ENCODE measurements at places on chromosomes 3 and 15.

- peak; percentile 1 for DNase-seq
Measured at GRCh38 chr15:88704791-88705768, 66.3 kb downstream of the ISG20 start.

- DNase-seq = no peak
Measured at GRCh38 chr3:16770021-16770420, 114.7 kb upstream of the PLCL2 start.

DNA sequence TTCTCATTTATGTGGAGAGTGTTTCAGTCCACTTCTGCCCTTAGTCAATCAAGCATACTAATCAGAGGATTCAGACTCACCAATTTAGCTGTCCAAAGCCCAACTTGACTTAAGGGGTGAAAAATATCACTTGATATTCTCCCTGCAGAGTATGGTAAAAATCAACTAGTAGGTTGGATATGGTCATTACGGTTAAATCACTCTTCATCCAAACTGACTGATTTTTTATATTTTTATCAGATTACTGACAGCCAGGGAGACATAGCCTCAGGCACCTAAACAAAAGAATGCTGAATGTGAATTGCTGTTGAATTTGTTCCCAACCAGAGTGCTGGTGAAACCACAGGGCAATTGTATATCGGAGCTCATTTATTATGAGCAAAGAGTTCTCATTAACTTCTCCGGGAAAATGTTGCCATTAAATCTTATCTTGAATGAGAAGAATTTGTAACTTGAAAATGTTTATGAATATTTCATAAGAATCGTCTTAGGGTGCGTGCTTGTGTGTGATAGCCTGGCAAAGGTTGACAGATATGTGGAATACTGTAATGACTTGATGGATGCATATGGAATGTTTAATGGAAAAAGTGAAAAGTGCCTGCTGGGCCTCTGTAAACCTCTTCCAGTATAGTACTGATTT is 411.2 kb downstream of the NAALADL2 start:
- DNase-seq = no peak

- no peak for DNase-seq
Measured at GRCh38 chr3:12817343-12817710, 20.8 kb downstream of the CAND2 start.

DNA sequence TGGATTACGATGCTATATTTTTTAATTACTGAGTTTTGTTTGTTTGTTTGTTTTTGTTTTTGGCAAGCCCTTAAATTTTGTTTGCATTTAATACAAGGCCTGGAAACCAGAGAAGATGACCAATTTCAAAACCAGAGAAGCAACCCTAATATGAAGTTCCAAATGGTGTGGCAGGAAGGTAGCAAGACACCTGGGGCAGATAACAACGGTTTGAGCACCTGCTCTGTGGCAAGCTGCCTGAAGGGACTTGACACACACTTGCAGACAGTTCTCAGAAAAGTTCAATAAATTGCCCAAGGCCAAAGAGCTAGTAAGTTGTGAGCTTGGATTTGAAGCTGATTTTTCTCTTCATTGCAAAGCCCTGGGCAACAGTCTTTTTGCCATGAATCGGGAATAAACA is 151.2 kb upstream of the UBE2E1 start:
- DNase-seq = no peak

DNA sequence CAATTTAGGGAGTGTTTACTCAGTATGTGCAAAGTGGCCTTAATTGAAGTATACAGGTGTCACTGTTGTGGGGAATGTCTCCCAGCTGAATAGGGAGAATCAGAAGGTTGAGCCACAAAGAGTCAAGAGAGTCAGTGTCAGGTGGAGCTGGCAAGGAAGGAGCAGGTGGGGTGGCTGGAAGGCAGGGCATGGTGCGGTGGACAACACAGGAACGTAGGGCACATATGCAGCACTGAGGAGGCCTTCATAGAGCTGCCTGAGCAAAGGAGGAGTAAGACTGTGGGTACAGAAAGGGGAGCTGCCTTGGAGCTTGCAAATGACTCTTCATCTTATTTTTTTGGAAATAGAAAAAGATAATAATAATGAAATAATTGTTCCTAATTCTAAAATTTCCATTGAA is 20.0 kb downstream of the ARHGEF3 start:
- DNase-seq = no peak

DNA sequence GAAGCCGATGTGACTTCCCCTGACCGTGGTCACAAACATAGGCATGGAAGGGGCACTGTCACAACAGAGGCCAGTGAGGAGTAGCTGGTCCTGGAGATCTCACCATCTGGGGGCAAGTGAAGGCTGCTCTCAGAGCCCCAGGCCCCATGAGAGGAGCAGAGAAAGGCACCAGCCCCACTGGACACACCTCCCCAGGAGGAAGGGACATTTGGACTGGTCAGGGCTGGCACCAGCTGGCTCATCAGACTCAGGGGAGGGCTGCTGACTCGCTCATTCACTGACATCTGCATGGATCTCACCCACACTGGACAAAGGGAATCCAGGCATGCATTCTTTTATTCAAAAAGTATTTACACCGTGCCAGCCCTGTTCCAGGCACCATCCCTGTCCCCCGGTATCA is 26.8 kb downstream of the ESYT3 start:
- no peak for DNase-seq

DNA sequence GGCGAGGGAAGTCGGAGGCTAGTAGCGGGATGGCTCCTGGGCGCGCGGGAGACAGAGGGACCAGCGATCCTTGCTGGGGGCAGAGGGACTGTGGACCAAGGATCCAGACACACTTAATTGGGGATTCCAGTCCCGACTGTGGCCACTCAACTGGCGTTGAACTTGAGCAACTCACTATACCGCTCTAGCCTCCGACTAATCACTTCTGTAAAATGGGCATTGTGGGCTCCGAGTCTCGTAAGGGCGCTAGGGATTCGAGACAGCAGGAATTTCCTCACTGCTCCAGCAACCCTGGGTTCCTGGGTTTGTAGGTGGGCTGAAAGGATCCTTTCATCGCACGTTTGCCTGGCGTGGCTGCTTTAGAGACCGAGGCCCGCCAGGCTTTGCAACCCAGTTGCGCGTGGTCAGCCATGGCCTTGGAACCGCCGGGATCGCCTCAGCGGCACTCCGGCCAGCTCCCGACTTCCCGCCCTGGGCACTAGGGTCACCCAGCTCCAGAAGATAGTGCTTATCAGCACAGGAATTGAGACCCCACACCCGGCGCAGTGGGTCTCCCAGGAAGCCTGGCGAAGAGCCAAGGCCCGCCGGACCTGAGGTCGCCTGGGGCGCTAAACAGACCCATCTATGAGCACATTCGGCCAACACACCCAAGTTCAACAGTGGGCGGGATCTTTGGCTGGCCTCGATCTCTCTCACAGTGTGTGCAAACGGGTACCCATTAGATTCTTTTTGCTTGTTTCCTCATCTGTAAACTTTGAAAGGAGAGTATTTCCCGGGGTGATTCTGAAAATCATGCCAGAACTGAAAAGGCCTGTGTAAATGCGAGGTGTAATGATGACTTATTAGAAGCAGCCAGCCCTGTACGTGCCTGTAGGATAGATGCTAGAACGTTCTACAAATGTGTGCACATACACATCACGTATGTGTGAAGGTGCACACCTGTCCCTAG is 9.9 kb downstream of the FOXL2 start:
- DNase-seq = no peak

DNA sequence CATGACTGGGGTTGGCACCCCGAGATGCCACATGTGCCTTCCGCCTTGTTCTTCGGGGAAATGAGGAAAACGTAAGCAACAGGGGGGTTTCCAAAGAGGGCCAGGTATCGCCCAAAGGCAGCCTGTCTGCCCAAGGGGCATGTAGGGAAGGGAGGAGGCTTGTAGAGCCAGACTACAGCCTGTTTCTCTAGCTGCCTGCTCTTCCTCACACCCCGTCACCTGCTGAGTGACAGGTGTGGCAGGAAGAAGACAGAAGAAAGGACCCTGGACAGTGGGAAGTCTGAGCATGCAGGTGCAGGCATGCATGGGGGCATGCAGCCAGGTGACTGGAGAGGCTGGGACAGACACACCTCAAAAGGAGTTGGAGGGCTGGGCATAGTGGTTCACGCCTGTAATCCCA is 9.8 kb downstream of the PLA2G4E start:
- DNase-seq = no peak

DNA sequence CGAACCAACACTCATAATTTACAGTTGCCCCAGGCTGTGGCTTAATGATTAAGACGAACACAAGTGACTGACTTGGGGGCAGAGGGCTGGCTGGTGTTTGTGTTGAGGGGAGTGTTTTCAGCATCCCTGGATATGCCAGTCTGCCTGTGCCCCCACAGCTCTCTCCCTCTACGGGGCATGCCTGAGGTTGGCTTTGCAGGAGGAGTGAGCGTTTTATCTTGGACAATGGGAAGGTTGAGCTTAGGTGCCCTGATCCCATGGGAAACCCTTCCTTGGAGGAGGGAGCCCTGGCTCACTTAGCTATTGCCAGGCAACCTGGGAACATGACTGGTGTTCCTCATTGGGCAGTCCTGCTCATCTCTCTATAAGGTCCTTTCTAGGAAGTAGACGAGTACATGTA is 17.6 kb downstream of the FAM107A start:
- DNase-seq = no peak

DNA sequence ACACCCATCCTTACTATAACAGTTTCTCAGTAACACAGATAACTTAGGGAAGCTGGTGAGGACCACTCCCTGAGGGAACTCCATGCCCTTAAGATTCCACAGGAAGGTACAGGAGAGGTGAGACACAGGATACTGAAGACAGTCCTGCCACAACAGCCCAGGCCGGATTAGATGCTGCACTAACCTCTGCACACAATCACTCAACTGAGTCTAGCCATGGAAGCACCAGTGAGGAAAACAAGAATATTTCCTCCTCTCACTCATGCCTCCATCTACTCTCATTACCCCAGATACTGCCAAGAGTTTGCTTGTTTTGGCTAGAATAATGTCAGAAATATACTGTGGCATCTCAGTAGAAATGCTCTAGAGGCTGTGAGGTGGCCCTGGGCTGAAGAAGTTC is 3.7 kb downstream of the ANO10 start:
- no peak for DNase-seq

GRCh38 chr15:61157933-61158332 is 71.2 kb downstream of the RORA start:
- no peak for DNase-seq

GRCh38 chr3:5404718-5405117 is 217.2 kb downstream of the EDEM1 start:
- no peak for DNase-seq

GRCh38 chr3:150074697-150075416 is 104.2 kb upstream of the PFN2 start:
- no peak for DNase-seq

DNA sequence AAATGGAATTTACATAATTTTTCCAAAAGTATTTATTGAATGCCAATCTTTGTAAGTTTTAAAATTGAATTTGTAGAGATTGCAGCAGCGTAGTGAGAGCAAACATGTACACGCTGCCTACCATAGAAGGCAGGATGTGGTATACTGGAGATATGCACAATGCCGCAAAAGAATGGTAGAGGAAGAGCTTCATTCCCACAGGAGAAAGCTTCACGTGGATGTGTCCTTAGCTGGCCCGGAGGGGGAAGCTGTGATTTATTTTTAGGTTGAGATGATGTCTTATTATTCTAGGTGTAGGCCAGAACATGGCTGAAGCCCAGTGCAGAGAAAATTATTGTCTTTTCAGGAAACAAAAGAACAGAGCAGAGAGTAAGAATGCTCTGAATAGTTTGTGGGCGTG is 743.3 kb upstream of the BCHE start:
- no peak for DNase-seq

DNA sequence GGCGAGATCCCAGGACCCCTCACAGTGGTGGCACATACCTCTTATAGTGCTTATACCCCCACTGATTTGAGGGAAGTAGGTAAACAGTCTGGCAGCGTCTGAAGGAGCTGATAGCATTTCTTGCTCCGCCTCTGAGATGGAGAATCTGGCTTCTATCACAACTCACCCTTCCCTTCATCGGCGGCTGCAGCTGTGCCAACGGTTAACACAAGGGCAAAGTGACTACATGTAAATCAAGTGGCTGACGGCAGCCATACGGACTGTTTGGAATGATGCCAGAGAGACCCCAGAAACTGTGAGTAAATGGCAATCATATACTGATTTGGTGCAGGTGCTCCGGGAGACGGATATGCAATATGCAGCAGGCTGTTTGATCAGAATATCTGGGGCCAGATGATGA is 66.8 kb upstream of the UNC13C start:
- DNase-seq = no peak

DNA sequence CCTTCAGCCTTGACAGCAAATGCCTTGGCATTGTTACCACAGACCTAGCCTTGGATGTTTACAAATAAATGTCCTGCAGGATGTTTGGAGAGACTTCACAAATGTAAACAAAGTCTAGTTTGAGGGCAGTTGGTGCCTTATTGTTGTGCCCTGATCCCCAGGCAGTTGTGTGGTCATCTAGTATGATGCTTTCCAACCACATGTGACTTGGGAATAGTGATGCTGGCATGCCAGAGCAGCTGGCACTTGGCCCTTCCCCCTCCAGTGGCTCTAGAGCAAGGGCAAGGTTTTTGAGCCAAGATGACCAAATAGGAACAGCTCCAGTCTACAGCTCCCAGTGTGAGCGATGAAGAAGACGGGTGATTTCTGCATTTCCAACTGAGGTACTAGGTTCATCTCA is 258.2 kb downstream of the ADAMTS17 start:
- no peak for DNase-seq

GRCh38 chr3:111801693-111802092 is 57.4 kb upstream of the PHLDB2 start:
- no peak for DNase-seq

GRCh38 chr3:24521420-24522145 is 26.9 kb upstream of the THRB start:
- no peak for DNase-seq

- no peak for DNase-seq
Measured at GRCh38 chr3:185381320-185382058, 18.6 kb downstream of the MAP3K13 start.

DNA sequence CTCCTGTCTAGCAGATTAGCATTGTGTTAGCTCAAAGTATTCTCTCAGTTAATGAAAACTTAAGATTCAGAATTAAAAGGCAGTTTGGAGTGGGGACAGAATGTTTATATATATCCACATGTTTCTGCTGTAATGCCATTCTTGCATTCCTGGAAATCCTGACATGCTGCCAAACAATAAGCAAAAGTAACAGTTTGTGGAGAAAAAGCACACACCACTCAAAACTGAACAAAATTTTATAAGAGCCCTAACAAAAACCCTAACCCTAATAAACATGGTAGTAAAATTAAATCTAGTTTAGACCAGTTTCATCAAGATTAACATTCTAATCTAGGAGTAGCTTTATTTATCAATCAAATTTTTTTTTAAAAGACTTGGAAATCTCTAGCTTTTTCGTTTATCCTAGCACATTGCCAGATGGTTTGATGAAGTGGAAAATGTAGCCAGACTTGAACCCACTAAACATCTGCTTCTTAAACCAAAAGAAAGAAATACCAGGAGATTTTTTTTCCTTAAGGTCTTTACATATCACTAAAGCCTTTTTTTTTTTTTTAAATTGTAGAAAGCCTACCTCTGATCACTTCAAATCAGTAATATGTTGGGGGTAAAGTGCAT is 3.7 kb downstream of the TCAIM start:
- no peak for DNase-seq

GRCh38 chr3:4837374-4837930 is 141.8 kb upstream of the BHLHE40 start:
- DNase-seq = no peak

GRCh38 chr15:35602836-35603235 is 56.9 kb upstream of the DPH6 start:
- no peak for DNase-seq

- peak; percentile 60 for DNase-seq
Measured at GRCh38 chr3:170740726-170741591, 129.0 kb downstream of the RPL22L1 start.

Data from cerebellar cortex (tissue), 1 donor.